ENCODE measurements at places on chromosomes 13 and 19.

DNA sequence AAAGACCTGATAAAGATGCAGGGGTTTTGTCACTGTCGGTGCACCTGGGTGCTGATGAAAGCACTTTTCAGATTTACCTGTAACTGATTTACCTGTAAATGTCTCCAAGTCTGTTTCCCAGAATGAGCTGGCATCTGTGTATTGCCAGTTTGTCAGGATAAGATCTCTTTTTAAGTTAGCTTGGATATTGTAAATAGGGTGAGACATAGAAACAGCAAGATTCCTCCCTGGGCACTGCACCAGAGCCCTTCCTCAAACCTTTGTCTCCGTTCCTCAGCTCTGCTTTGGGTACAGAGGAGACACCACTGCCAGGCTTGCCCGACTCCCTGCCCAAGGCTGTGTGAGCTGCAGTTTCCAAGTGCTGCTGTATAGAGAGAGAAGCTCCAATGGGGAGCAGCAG lies 158.6 kb downstream of the TNFRSF19 start:
- DNase-seq: no peak

DNA sequence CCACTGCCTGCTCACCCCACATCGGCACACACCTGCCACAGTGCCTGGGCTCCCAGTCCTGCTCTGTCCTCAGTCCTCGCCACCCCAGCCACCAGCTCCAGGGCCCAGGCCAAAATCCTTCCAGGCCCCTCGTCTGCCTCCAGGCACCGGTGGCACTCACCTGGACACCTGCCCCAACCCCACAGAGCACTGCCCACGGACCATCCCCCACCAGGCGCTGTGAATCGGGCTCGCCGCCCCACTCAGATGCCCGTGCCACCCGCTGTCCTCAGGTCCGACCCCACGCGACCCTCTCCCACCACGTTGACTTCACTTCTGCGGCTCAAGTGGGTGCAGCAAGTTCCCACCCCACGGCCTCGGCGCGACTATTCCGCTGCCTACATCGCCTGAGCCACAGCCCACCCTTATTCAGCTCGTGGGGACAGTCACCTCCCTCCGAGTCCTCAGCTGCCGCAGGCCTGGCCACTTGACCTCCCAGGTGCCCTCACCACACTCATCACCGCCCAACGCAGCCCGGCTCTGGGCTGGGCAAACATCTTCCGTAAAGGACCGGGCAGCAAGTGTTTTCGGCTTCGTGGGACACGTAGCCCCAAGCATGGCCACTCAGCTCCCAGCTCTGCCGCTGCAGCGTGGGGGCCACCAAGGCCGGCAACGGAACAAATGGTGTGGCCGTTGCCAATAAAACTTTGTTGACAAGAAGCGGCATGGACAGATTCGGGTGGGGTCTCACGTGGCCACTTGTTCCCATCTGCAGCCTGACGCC lies 5.7 kb downstream of the PIP5K1C start:
- no peak for DNase-seq

DNA sequence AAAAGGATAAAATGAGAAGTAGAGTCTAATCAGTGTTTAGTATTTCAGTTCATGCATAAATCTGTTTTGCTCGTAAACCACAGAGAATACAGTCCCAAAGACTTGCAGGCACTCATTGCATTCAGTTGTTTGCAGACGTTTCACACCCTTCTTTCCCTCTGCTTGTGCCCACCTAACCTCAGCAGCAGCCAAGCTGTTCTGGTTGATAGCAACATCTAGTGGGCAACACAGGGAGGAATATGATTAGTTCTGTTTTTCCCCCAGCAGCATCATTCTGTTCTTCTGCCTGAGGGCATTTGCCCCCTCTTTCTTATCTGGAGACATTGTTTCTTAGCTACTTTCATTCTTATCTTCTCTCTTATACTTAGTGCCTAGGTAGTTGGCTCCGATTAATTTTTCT lies 135.6 kb downstream of the PAN3 start:
- DNase-seq: no peak

GRCh38 chr19:12838182-12838885 lies at the start of gene MAST1:
Gene MAST1 (plus strand): TSS chr19:12838515. CDS start chr19:12838573, 58 bp downstream.
- no peak for DNase-seq

- DNase-seq: no peak
Measured at GRCh38 chr13:95083758-95084157, 217.5 kb downstream of the ABCC4 start.

DNA sequence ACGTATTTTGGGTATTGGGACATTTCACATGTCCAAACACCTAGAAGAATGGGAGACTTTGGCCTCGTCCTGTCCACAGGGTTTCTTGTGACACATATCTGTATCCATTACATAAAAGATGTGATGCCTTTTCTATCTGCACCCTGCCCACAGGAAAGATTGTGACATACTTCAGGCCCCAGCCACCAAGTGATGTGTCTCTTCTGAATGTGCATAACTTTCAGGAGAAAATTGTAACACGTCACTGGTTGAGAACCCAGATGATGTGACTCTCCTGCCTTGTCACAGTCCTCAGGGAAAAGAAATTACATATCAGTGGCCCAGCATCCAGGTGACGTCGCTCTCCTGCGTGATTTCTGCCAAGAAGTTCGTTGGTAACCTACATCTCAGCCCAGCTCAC lies 21.0 kb upstream of the ZNF681 start:
- DNase-seq: no peak

DNA sequence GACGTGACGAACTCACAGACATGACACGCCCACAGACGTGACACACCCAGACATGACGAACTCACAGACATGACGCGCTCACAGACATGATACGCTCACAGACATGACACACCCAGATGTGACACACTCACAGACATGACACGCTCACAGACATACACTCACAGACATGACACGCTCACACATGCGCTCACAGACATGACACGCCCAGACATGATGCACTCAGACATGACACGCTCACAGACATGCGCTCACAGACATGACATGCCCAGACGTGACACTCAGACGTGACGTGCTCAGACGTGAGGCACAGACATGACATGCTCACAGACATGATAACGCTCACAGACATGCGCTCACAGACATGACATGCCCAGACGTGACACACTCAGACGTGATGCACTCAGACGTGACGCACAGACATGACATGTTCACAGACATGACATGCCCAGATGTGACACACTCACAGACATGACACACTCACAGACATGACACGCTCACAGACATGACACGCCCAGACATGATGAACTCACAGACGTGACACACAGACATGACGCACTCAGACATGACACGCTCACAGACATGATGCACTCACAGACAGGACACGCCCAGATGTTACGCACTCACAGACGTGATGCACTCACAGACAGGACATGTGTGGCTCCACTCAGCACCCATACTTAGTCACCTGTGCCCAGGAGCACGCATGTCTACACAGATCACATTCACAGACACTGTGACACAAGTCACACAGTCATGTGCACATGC lies 8.1 kb downstream of the ERFL start:
- no peak for DNase-seq

- no peak for DNase-seq
Measured at GRCh38 chr13:21344662-21345176, 114.4 kb downstream of the ZDHHC20 start.

- DNase-seq: no peak
Measured at GRCh38 chr19:12779162-12779993, 4.0 kb upstream of the HOOK2 start.

GRCh38 chr19:46481223-46481848 lies 10.0 kb upstream of the PNMA8A start:
- no peak for DNase-seq
